Cardiac septum (tissue), 1 donor: ENCODE measurements at places on chromosomes 11 and 22. TPM values are rescaled to one million over a fixed set of nuclear protein-coding genes. Genes with fewer than 3 reads are reported as not detected.
A peak's percentile ranks its signal among the peaks of the same experiment; 100 is the strongest.

DNA sequence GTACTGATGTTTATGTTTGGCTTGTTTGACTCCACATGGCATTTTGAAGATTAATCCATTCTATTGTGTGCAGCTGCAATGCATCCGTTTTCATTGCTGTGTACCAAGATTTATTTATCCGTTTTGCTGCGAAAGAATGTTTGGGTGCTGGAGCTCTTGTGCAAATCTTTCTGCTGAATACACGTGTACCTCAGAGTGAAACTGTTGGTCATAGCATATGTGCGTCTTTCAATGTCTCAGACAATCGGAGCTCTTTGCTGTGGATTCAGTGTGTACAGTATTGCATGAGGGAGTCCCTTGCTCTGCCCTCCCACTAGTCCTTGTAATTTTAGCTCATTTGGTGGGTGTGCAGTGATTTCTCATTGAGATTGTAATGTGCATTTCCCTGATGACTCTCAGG lies 545.4 kb downstream of the TBC1D22A start:
- peak; percentile 12 for DNase-seq

GRCh38 chr11:85809863-85810262 lies 1.1 kb downstream of the SYTL2 start:
- no peak for DNase-seq

DNA sequence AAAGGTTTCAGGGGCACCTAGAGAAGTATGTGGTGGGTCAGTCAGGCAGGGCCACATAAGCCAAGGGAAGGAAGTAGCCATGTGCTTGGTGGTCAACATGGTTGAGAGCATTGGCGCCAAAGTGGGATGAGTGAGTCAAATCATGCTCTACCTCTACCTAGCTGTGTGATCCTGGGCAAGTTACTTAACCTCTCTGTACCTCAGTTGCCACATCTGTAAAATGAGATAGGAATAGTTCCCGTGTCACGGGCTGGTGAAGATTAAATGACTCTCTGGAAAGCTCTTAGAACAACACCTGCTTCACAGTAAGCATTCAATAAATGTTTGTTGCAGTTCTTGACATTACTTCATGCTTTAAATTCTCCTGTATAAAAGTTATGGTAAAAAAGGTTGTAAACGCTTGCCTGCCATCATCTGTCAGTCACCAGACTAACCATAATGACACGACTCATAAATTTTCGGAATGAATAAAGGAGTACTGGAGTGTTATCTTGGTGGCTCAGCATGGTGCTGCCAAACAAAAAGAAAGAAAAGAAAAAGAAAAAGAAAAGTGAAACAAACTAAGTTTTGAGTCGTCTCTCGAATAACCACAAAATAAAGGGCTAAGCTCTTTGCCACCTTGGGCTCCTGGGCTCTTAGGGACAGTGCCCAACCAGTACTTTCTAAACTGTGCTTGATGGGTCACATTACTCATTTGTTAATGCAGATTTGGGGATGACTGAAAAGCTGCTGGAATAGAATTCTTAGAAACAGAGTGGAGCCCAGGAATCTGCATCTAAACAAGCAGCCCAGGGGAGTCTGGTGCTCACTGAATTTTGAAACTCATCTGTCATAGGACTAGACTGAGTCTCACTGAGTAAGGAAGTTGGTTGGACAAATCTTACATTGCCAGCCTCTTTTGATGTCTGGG lies 107.6 kb downstream of the LDLRAD3 start:
- DNase-seq = no peak

GRCh38 chr11:11261629-11262028 lies 91.4 kb downstream of the CSNK2A3 start:
- no peak for DNase-seq

The TRPC6 gene
- 0.78 TPM for total RNA-seq

- no peak for DNase-seq
These were observed 3.9 kb downstream of the CBL start for GRCh38 chr11:119210050-119210449.

DNA sequence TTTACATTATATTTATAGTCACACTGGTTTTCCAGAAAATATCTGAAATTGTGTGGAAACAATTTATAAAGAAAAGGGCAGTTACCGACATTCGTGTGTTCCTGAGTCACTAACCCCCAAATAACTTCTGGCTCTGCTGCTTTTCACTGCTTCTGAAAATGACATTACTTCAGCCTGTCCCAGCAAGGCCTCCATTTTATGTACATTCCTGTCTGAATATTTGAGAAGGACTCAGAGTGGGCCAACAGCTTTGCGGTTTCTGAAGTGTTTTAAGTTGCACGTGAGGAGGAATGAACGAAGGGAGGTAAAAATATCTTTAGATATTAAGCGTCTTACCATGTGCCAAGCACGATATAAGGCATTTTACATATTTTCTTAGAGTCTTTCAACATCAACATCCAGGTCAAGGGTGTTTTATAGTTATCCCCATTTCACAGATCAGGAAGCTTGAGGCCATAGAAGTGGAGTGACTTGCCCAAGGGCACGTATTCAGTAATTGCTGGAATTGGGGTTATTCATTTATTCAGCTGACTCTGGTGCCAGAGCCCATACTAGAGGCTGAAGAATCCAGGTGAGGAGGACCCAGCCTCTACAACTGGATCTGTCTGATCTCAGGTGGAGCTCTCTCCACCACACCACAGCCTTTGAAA lies 30.8 kb upstream of the WNT11 start:
- DNase-seq = no peak

DNA sequence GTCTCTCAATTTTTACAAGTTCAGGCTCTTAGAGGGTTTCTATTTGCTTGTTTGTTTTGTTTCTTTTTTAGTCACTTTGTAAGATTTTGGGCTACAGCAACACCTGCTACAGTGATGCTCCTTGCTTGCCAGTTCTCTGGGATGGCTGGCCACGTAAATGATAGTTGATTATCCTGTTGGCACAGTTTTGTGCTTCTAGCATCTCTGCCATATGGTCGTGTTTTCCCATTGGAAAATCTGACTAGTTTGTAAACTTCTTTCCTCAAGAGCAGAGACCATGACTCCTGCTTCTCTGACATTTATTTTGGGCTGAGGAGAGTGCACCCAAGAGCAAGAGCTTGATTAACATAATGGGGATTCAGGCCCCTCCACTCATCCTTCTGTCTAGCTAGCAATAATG lies 1621.6 kb upstream of the RAG2 start:
- no peak for DNase-seq

The B3GAT1 gene
- 0.27 TPM for total RNA-seq

DNA sequence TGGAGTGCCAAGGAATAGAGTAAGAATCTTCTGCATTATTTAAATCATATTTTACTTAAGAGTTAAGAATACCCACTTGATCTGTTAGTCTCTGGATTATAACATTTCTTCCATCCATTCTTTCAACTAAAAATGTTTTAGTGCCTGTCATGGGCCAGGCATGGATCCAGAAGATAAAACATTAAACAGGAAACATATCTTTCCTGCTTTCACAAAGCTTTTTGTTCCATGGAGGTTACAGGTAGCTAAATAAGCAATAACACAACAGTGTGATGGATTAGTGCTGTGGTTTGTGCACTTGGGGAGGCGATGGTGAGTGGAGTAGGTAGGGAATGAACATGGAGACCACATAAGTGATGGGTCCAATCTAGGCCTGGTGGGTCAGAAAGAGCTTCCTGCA lies 258.5 kb downstream of the DDX10 start:
- no peak for DNase-seq

DNA sequence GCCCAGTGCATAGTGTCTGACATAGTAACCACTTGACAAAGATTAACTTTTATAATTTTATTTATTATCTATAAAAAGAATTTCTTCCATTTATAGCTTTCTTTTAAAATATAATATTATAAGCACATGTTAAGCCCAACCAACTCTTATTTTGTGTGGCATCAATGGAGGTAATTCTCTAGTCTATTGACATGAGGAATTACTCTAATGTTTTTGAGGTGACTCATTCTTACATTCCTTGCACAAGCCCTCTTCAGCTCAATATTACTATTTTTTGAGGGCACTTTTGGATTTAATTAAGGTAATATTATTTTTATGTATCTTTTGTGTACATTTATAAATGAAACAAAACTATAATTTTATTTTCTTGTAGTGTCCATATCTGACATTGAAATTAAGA lies 59.6 kb downstream of the AASDHPPT start:
- DNase-seq = no peak

- no peak for DNase-seq
These were observed 62.2 kb downstream of the CLMP start for GRCh38 chr11:123132881-123133280.
